ENCODE measurements at places on chromosomes 4 and X.

DNA sequence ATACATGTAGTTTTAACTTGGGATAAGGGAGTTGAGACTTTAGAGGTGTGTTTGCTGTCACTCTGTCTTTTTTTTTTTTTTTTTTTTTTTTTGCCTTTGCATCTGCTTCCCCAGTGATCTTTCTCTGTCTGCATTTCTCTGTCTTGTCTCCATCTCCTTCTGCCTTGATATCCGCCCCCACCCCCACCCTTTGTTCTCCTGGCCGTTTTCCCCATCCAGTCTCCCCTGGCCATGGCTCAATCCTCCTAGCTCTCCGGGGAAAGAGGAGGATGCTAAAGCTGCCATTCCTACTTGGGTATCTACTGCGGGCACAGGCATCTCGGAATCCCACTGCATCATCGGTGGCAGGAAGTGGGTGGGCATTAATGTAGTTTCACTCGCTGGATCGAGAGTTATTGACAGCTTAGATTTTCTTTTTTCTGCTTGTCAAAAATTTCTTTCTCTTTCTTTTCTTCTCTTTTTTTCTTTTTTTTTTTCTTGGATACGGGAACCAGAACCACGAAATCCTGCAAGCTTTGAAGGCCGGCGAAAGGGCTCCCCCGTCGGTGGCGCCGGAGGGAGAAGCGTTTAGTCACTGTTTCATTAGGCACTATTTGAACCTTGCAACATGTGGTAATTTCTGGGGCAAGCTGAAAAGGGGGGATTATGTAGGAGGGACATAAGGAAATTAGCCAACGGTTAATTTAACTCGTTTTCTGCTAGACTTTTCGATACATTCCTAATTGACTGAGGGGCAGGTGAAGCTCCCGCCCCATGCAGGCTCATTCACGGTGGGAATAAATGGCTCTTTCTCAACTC, 8.2 kb downstream of the GSX2 start:
- DNase-seq: no peak

DNA sequence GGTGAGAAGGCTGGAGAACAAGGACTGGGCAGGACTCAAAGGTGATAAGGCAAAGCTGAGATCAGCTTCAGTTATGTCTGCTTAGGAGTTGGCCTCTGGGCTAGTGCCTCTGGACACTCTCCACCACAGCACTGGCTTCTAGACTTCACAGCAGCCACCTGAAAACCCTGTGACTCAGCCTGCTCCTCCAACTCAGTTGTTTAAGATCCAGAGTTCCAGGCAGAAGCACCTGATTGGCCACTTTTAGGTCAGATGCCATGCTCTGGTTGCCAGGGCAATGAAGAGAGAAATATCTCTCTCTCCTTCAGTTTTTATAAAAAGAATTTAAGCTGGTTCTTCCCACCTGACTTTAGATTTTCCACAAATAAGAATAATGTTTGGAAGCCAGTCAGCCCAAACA, 47.9 kb upstream of the BLTP1 start:
- peak; percentile 12 for DNase-seq

- no peak for DNase-seq
Measured at GRCh38 chr4:79177388-79177787, 148.5 kb downstream of the NAA11 start.

DNA sequence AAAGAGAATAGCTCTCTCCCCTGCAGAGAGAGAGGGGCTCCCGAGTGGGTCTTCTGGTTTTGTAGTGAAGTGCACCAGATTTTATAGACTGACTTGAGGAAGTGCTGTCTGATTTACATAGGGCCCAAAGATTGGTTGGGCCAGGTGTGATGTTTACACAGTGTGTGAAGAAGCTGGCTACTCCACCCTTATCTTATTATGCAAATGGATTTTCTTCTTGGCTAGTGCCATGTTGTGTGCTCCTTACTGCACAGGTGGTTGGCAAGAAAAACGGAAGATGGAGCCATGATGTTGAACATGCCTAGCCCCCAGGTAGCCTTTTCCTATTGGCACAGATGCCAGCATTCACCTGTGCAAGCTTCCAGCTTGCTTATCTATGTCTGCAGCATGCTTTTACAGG, 112.4 kb upstream of the ARHGAP24 start:
- DNase-seq: no peak

DNA sequence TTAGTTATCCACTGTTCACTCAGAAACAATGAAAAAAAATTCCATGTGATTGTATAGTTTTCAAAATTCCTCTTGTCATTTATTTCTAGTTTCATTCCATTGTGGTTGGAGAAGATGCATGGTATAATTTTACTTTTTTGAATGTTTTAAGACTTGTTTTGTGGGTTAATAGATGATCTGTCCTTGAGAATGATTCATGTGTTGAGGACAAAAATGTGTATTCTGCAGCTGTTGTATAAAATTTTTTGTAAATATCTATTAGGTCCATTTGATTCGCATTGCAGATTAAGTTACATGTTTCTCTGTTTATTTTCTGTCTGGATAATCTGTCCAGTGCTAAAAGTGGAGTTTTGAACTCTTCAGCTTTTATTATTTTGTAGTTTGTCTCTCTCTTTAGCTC, 65.4 kb downstream of the RTL3 start:
- DNase-seq: no peak
